ENCODE measurements at places on chromosomes 7 and 10. TPM values are rescaled to one million over a fixed set of nuclear protein-coding genes. Genes with fewer than 3 reads are reported as not detected.

Gene SH2D4B
- 0.13 TPM for total RNA-seq

Gene CREB5
- 2.7 TPM for total RNA-seq

Gene GPR15LG
- total RNA-seq: not detected

Gene CHST3
- 5.7 TPM for total RNA-seq

Gene GIMAP1
- total RNA-seq: not detected

Gene ADRB1
- total RNA-seq: 0.17 TPM

Gene CNTNAP2
- 69.1 TPM for total RNA-seq

Gene CPA2
- total RNA-seq: 0.31 TPM

Gene AOC1
- 0.48 TPM for total RNA-seq

Gene SPDYE16
- total RNA-seq: not detected

Gene C7orf33
- not detected for total RNA-seq

Gene CYP3A7
- total RNA-seq: not detected

Gene STN1
- total RNA-seq: 10.3 TPM

Gene PLA2G12B
- not detected for total RNA-seq

Gene MYL10
- total RNA-seq: 0.44 TPM

Gene SYT15
- 1.5 TPM for total RNA-seq

Gene LRRC18
- not detected for total RNA-seq

Gene KIF5B
- 68.4 TPM for total RNA-seq
